ENCODE measurements at places on chromosomes 7 and 10. TPM values are rescaled to one million over a fixed set of nuclear protein-coding genes. Genes with fewer than 3 reads are reported as not detected.

- H3K4me1 ChIP-seq: no peaks in the 10 kb centered on the region
- H3K4me3 ChIP-seq: peak overlapping the region; percentile 12
- no peaks in the 10 kb centered on the region for H3K36me3 ChIP-seq
Measured at GRCh38 chr10:3467052-3467951, 294.7 kb upstream of the PITRM1 start.

DNA sequence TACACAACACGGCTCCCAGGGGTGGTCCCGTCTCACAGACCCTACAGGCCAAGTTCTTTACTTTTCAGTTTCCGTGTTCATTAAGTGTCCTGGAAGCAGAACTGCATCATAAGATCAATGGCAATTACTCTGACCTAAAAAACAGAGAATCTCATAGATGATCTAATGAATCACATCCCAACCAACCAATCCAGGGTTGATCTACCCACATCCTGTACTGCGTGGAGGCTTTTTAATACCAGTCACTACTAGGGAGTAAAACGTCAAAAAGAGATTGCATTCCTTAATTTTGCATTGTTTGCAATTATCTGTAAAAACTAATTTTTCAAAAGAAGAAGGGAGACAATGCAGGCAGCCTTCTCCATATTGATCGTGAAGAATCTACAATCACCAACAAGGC, 72.6 kb downstream of the PARD3 start:
- H3K4me1 ChIP-seq: no peaks in the 10 kb centered on the region
- H3K27ac ChIP-seq: no peak overlapping the region
- no peak for DNase-seq
- no peak overlapping the region for H3K4me3 ChIP-seq

GRCh38 chr7:112982441-112983063, 104.1 kb downstream of the GPR85 start:
- H3K4me1 ChIP-seq: no peaks in the 10 kb centered on the region
- H3K27ac ChIP-seq: peak overlapping the region; percentile 90
- no peak for DNase-seq
- no peaks in the 10 kb centered on the region for H3K27me3 ChIP-seq
- no peak overlapping the region for H3K4me3 ChIP-seq
- peaks cover 15% of the 10 kb centered on the region for H3K36me3 ChIP-seq

GRCh38 chr7:104156842-104157277, 51.0 kb downstream of the ORC5 start:
- DNase-seq: no peak
- no peaks in the 10 kb centered on the region for H3K4me1 ChIP-seq
- no peaks in the 10 kb centered on the region for H3K27me3 ChIP-seq

DNA sequence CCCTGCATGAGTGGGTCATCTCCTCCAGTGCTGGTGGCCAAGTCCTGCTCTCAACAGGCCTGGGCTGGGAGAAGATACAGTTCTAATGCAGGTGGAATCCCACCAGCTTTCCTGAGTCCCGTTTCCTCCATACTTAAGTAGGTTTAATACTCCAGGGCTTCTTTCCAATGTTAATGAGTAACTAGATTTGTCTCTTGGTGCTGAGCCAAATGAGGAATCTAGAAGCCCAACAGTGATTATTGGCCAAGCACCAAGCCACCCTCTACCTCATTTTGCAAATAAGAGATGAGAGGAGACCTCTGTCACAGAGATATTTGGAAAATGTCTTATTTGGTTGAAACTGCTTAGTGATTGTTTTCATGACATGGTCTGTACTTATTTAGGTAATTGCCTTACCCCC, 37.1 kb downstream of the STARD3NL start:
- no peak for DNase-seq
- H3K4me1 ChIP-seq: peaks cover 21% of the 10 kb centered on the region
- no peaks in the 10 kb centered on the region for H3K27me3 ChIP-seq
- H3K27ac ChIP-seq: no peak overlapping the region
- H3K4me3 ChIP-seq: no peak overlapping the region

- H3K4me3 ChIP-seq: peak overlapping the region; percentile 37
- H3K36me3 ChIP-seq: no peaks in the 10 kb centered on the region
- peaks cover 30% of the 10 kb centered on the region for H3K4me1 ChIP-seq
Measured at GRCh38 chr7:35257251-35258124, 3.6 kb upstream of the TBX20 start.

NUP42 gene
- total RNA-seq: 30.6 TPM

All from right atrium auricular region (tissue), 2 donors.